CD8-positive, alpha-beta memory T cell (primary cell): ENCODE measurements at places on chromosomes 4 and X.
A peak's percentile ranks its signal among the peaks of the same experiment; 100 is the strongest.

GRCh38 chr4:82798168-82799005, at the start of gene SCD5:
TSS of gene SCD5 (minus strand) at chr4:82798796. CDS start at chr4:82798537, 259 bp downstream.
- peak; percentile 78 for DNase-seq

DNA sequence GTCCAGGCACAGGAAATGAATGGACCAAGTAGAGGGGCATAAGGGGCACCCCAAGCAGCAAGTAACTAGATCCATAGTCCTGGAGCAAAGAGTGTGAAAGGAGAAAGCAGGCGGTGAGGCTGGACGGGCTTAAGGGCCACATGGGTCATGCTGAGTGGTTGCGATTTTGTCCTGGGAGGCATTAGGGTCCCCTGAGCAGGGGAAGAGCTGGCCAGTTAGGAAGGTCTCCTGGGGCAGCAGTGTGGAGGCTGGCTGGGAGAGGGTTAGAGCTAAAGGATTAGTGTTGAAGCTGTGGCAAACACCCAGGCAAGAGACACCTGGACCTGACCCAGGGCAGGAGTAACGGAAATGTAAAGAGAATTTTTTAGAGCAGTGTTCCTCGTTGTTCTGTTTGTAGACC, 26.5 kb downstream of the MYOZ2 start:
- no peak for DNase-seq

DNA sequence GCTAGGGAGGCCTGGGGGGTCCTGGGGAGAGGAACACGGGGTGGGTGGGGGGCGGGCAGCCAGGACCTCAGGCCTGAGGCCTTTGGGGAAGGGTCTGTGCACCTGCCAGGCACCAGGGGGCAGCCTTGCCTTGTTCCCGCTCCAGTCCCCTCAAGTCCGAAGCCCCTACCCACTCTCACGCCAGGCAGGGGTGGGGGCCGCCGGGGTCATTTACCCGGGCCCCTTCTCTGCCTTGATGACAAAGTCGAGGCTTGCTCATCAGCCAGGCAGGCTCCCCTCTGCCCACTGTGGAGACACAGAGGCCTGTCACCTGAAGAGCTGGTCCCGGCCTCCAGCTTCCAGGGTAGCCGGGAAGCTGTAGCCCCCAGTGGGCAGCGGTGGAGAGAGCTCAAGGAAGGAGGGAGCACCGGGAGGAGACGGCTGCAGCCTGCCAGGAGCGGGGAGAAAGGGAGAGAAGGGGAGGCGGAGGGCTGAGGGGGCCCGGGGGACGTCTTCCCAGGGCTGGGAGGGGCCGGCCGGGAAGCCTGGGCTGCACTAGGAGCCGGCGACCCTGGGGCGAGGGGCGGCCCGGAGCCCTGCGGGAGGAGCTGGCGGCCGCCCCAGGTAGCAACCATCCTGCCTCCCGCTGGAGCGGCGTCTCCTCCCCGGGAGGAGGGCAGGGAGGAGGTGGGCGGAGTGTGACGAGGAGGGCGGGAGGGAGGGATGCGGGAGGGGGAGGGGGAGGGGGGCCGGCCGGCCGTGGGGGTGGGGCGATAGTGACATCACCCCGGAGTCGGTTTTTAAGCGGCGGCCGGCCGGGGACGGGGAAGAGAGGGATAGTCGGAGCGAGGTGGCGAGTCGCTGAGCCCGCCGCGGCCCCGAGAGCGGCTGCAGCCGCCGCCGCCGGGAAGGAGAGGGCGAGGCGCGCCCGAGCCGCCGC, at the start of gene SLC6A8:
SLC6A8 (plus strand) TSS at position 806 of the 919 bp plus-strand sequence. CDS start 649 bp downstream, outside the sequence.
- DNase-seq: no peak

- no peak for DNase-seq
Measured at GRCh38 chr4:17681281-17682221, 67.1 kb downstream of the MED28 start.

DNA sequence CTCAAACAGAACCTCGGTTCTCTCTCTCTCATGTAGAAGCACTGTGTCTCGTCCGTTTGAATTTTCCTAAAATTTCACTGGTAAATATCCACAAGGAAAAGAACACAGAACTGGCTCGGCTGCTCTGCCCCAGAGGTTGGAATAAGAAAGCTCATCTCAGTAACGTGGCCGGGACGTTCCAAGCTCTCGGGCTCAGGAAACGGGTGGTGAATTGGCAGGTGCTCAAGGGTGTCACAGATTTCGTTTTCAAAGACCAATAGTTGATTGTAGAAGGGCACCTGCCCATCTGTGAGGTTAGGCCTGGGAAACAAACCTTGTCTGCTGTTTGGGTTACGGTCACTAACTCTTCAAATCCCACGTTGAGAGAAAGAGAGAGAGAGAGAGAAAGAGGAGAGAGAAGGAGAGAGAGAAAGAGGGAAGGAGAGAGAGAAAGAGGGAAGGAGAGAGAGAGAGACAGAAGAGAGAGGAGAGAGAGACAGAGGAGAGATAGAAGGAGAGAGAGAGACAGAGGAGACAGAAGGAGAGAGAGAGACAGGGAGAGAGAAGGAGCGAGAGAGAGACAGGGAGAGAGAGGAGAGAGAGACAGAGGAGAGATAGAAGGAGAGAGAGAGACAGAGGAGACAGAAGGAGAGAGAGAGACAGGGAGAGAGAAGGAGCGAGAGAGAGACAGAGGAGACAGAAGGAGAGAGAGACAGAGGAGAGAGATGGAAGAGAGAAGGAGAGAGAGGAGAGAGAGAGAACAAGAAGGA, 106.6 kb downstream of the CRLF2 start:
- no peak for DNase-seq

- DNase-seq: no peak
Measured at GRCh38 chr4:67499799-67500198, 45.5 kb downstream of the CENPC start.

DNA sequence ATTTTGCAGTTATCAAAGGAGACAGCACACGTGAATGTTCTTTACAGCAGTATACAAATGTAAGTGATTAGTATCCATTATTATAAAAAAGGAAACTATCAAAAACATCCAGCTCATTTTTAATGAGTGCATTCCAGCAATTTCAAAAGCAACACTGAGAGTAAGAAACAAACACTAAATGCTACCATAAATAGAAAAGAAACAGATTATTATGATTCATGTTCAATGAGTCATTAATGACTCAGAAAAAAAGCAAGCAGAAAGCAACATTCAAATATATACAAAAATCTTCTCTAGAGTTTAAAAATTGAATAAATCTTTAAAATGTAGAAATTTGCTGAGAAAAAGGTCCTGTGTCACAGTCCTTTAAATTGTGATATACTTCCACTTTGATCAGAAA, 346.5 kb upstream of the FMR1 start:
- no peak for DNase-seq

GRCh38 chrX:129714581-129714980, 24.2 kb upstream of the XPNPEP2 start:
- DNase-seq: no peak

- DNase-seq: no peak
Measured at GRCh38 chr4:7740866-7741525, 198.7 kb downstream of the AFAP1 start.
